Muscle of leg (tissue), 16 donors: ENCODE measurements at places on chromosomes 1 and 21.

DNA sequence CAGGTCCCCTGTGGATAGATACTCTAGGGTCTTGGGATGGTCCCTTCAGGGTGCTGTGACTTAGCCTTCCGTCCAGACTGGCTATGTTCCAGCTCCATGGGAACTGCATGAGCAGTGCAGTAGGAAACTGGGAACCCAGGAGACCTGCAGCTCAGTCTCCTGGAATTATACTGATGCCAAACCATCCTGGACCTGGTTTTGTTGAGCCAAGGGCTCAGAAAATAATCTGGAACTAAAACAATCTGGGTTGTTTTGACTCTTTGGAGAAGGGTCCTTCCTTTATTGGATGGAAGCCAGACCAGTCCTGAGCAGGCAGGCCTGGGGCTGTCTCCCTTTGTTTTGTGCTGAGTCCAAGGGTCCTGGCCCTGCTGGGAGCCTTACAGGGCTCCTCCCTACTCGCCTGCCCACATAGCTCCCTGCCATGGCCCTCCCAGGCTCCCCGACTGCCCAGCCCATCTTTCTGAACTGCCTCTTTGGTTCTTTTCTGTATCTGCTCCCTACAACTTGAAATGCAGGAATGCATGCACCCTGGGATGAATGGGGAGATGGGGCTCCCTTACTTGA lies 1.2 kb downstream of the IPO13 start:
- H3K27ac ChIP-seq: peak overlapping the region; percentile 8
- H3K36me3 ChIP-seq: peaks cover 25% of the 10 kb centered on the region
- peak overlapping the region; percentile 67 for H3K4me3 ChIP-seq
- H3K27me3 ChIP-seq: no peaks in the 10 kb centered on the region
- no peak for DNase-seq

GRCh38 chr1:159957824-159958268 lies 3.8 kb upstream of the SLAMF9 start:
- no peaks in the 10 kb centered on the region for H3K4me1 ChIP-seq
- peaks cover 7% of the 10 kb centered on the region for H3K27me3 ChIP-seq
- DNase-seq: no peak
- H3K27ac ChIP-seq: no peak overlapping the region
- H3K36me3 ChIP-seq: no peaks in the 10 kb centered on the region

DNA sequence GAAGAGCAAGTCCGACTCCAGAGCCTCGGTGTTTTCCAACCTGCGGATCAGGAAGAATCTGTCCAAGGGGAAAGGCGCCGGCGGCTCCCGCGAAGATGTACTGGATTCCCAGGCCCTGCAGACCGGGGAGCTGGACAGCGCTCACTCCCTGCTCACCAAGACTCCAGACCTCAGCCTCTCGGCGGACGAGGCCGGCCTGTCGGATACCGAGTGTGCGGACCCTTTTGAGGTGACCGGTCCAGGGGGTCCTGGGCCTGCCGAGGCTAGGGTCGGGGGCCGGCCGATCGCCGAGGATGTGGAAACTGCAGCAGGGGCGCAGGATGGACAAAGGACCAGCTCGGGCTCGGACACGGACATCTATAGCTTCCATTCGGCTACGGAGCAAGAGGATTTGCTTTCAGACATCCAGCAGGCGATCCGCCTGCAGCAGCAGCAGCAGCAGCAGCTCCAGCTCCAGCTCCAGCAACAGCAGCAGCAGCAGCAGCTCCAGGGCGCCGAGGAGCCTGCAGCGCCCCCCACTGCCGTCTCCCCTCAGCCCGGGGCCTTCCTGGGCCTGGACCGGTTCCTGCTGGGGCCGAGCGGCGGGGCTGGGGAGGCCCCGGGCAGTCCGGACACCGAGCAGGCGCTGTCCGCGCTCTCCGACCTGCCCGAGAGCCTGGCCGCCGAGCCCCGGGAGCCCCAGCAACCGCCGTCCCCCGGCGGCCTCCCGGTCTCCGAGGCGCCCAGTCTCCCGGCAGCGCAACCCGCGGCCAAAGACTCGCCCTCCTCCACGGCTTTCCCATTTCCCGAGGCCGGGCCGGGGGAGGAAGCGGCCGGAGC lies 827 bp downstream of the FMN2 start:
- peaks cover 39% of the 10 kb centered on the region for H3K27me3 ChIP-seq
- DNase-seq: peak; percentile 64
- peaks cover 15% of the 10 kb centered on the region for H3K4me1 ChIP-seq
- H3K27ac ChIP-seq: no peak overlapping the region
- H3K36me3 ChIP-seq: no peaks in the 10 kb centered on the region

GRCh38 chr21:16644685-16645084 lies 868.2 kb upstream of the CXADR start:
- no peak for DNase-seq
- H3K4me3 ChIP-seq: no peak overlapping the region
- no peaks in the 10 kb centered on the region for H3K4me1 ChIP-seq
- H3K27ac ChIP-seq: no peak overlapping the region

DNA sequence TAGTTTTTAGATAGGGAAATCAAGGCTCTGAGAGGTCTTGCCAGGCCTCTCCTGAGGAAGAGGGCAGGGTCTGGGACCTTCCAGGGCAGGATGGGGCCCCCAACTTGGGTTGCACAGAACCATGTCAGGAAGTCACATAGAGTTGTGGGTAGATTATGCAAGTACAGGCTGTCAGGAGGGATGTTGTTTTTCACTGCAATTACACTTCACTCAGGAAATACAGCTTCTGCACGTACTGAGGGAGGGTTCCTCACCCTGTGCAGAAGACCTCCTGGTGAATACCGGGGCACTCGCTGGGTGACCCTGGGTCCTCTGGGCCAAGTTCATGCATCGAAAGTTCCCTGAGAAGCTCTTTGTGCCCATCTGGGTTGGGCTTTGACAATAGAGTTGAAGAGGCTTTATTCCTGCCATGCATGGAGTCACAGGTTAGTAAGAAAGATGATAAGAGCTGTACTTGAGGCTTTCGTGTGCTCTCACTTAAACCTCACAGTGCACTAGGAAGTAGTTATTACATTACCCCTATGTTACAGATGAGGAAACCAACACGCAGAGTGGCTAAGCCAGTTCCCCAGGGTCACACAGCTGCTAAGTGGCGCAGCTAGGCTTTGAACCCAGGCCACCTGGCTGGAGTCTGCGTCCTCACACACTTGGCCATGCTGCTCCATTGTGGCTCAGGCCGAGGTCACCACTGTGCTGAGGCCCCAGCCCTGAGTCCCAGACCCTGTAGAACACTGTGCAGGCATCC lies 16.2 kb upstream of the TNFRSF1B start:
- H3K36me3 ChIP-seq: no peaks in the 10 kb centered on the region
- peaks cover 26% of the 10 kb centered on the region for H3K4me1 ChIP-seq
- no peak for DNase-seq
- H3K27me3 ChIP-seq: no peaks in the 10 kb centered on the region
- no peak overlapping the region for H3K4me3 ChIP-seq

GRCh38 chr1:248521856-248522255 lies 14.0 kb downstream of the OR2G6 start:
- H3K27ac ChIP-seq: no peak overlapping the region
- DNase-seq: no peak
- no peak overlapping the region for H3K4me3 ChIP-seq
- H3K36me3 ChIP-seq: no peaks in the 10 kb centered on the region
- H3K4me1 ChIP-seq: no peaks in the 10 kb centered on the region
- no peaks in the 10 kb centered on the region for H3K27me3 ChIP-seq
